ENCODE measurements at places on chromosomes 11 and 22.

GRCh38 chr22:23075050-23075449, 4.7 kb downstream of the GNAZ start:
- no peak for DNase-seq

GRCh38 chr11:47305734-47306483, 36.0 kb downstream of the MADD start:
- DNase-seq, result no peak

DNA sequence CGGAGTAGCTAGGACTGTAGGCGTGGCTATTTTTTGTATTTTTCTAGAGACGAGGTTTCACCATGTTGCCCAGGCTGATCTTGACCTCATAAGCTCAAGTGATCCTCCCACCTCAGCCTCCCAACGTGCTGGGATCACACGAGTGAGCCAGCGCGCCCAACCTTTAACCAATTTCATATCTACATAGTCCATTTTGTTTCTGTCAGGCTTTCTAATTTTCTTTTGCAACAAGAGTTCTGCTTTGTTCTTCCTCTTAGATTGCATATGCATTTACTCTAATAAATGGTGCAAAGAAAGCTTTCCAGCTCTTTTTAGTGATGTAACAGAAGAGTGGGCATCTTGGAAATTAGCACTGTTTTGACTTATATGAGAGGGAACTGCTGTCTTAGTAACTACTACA, 13.3 kb downstream of the RTN3 start:
- no peak for DNase-seq

DNA sequence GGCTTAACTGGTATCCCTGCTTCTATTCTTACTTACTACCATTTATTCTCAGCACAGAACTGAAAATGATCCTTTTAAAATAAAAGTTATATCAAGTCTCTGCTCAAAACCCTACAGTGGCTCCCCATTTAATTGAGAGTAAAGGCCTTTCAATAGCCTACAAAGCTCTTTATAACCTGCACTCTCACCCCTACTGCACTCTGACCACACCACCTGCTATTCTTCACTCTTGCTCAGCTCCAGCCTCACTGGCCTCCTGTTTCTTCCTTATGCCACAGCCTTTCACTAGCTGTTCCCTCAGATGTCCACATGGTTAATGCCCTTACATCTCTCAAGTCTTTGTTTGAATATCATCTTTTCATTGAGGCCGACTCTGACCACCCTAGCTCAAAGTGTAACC, 40.9 kb upstream of the PPP2R1B start:
- DNase-seq, result no peak

DNA sequence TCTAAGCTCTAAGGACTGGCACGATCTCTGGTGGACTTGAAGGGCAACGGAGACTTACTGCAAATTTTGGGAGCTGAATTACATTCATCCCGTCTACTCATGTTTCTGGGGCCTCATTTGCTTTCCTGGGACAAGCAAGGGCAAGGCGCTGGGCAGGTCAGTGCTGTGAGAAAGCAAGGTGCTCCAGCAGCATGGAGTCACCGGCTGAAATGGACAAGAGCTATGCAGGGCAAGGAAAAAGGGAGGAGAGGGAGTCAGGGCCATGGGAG, 25.6 kb downstream of the FLI1 start:
- DNase-seq, result no peak

GRCh38 chr11:44133335-44133946, 38.0 kb downstream of the EXT2 start:
- DNase-seq, result no peak

DNA sequence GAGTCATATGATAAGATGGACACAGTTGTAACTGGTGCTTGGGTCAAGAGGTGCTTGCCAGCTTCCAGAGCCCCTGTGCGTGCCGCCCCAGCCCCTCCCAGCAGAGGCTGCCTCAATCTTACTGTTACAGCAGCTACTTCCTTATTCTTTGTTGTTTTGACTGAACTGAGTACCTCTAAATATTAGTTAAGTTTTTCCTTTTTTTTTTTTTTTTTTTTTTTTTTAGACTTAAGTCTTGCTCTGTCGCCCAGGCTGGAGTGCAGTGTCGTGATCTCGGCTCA, 8.8 kb downstream of the ZBED4 start:
- DNase-seq, result no peak

GRCh38 chr22:23264610-23265367, 84.5 kb downstream of the BCR start:
- no peak for DNase-seq

- no peak for DNase-seq
These were observed 171.7 kb downstream of the DDX10 start for GRCh38 chr11:108836541-108836940.

DNA sequence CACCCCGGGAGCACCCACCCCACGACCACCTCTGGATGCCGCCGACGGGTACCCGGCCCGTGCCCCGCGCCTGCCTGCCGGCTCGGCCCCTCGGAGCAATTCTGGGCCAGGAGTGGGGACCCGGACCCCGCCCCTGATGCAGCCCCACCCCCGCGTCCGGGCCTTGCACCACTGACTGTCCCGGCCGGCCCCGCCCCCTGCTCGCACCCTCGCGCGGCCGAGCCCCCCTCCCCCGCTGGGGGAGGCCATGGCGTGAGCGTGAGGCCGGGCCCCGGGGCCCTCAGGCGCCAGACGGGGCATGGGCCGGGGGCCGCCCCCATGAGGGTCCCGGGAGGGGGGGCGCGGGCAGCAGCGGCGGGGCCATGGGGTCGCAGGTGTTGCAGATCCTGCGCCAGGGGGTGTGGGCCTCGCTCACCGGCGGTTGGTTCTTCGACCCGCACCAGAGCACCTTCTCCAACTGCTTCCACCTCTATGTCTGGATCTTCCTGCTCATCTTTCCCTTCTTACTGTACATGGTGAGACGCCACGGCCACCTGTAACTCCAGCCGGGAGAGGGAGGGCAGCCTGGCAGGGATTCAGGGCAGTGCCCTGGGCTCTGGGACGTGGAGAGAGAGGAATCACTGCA, 486 bp downstream of the PCNX3 start:
- DNase-seq, result no peak

- DNase-seq, result peak; percentile 23
These were observed 147.3 kb downstream of the FEZ1 start for GRCh38 chr11:125348674-125349309.
